NCI-H1417 (cell line): ENCODE measurements at places on chromosomes 7 and 10.

DNA sequence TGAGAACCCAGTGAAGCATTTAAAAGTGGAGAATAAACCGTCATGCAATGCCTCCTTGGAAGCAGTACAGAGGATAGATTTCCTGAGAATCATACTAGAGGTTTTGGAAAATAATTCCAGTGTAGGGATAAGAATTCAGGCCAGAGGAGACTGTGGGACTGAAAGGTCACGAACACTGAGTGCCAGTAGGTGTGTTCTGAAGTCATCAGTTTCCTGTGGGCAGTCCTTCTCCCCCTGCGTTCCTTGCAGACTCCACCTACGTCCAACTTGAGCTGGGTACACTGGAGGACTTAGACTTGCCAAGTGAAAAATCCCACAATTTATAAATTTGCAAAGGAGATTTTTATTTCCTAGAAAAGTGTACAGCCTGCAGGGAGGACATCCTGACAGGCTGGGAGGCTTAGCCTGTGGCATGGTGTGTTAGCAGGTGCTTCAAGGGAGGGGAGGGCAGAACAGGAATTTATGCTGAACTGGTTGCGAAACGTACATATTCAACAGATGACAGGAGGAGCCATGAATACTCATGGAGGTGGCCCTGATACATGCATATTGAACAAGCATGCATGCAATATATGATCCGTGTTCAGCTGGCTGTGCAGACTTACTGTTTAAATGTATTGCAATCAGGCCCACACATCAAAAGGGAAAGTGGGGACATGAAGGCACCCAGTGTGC is 72.9 kb upstream of the POM121L12 start:
- DNase-seq, result no peak

DNA sequence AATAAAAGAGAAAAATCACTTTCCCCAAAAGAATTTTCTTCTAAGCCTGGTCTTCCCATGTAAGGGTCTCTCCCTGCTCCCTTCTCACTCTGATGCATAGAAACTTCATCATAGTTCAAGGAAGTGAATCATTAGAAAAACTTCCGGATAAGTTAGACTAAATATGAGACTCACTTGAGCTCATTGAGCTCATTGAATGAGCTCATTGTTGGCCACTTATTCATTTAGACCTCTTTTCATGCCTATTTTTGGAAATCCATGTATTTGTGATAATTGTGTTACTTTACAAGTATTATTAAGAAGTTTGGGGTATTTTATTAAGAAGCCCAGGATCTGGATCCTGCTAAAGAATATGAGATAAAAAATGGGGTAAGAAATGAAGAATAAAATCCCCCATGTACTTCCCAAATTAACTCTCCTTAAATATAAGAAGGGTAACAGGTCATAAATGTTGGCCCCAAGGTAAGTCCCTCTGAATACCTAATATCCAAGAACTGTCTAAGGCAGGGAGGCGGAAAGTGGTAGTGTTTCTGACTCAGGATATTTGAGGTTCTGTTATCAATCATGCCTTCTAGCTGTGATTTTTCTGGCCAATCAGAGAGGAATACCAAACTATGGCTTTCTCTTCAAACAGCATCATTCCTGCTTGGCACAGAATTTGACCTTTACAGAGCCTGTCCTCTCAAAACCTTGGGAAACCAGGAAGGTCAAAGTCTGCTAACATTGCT is 236.5 kb upstream of the PTN start:
- no peak for DNase-seq

DNA sequence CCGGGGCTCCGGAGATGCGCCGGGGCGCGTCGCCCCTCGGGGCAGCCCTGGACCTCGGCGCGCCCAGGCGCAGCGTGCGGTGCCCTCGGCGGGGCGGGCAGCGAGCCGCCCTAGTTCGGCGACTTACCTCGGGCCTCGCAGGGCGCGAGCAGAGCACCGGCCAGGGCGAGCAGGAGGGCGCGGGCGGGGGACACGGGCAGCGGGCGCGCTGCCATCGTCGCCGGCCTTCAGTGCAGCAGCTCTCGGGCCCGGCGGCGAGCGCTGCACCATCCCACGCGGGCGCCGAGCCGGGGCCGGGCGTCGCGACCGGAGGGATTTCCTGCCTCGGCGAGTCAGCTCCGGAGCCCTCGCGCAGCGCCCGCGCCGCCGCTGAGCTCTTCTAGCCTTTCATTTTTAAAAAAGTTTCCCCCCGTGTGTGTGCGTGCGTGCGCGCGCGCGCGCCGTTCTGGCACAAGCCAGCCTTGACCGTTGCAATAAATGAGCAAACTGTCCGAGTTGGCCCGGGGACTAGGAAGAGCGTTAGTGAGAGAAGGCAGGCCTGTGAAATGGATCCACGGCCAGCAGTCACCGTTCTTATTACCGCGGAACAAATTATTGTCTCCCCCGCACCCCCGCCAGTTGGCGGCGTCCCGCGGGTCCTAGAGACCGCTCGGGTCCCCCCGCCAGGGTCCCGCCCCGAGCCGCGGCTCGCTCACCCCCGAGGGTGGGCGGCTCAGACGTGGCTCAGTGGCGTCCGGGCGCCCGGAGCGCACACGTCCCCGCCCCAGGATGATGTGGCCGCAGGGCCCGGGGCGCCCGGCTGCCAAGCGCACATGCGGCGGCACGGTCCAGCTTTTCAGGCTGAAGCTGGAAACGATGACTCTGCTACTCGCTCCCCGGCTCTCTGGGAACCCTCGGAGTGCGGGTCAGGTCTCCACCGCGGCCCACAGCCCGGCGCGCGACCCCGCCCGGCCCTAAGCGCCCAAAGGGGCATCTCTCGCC is at the start of gene ADAM12:
TSS of gene ADAM12 (minus strand) at position 547 of the 981 bp plus-strand sequence. CDS start at position 215, 332 bp downstream.
- DNase-seq, result peak; percentile 5

DNA sequence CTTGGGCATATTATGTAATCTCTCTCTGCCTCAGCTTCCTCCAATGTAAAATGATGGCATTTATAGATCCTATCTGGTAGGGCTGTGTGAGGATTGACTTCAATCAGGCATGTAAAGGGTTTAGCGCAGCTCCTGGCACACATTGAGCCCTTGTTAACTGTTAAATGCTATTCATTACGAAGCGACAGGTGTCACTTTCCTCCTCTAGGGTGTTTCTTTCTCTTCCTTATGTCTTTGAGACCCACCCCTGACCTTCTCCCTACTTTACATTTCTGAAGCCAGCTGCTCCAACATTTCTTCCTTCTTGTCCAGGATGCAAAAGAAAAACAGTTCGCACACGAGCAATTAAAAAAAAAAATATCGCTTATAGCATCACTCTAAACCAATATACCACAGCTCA is 5.7 kb upstream of the R3HCC1L start:
- DNase-seq, result no peak
